ENCODE measurements at places on chromosomes 3 and 15. TPM values are rescaled to one million over a fixed set of nuclear protein-coding genes. Genes with fewer than 3 reads are reported as not detected.

TRH gene
- not detected for total RNA-seq

ARIH2 gene
- total RNA-seq: 183 TPM

RBPMS2 gene
- not detected for total RNA-seq

IL17RD gene
- total RNA-seq: 0.09 TPM

PPP1R14D gene
- total RNA-seq: not detected

ATP13A5 gene
- not detected for total RNA-seq

ISG20 gene
- total RNA-seq: 102 TPM

PRSS50 gene
- 0.09 TPM for total RNA-seq

PLAAT1 gene
- not detected for total RNA-seq

TMEM212 gene
- not detected for total RNA-seq

FGD5 gene
- not detected for total RNA-seq

STRIT1 gene
- total RNA-seq: not detected

HRG gene
- not detected for total RNA-seq

FBXW12 gene
- total RNA-seq: not detected

GUCA1C gene
- total RNA-seq: not detected

BCL2A1 gene
- total RNA-seq: 39.6 TPM

IL12A gene
- not detected for total RNA-seq

SLC6A1 gene
- not detected for total RNA-seq

GAP43 gene
- not detected for total RNA-seq

CCDC33 gene
- total RNA-seq: not detected

TMEM108 gene
- total RNA-seq: not detected

DLEC1 gene
- 0.43 TPM for total RNA-seq

STAB1 gene
- total RNA-seq: 0.12 TPM

GPX1 gene
- total RNA-seq: 112 TPM

ACTC1 gene
- total RNA-seq: not detected

XCR1 gene
- not detected for total RNA-seq

CCDC9B gene
- total RNA-seq: 1.0 TPM

BFSP2 gene
- total RNA-seq: not detected

CD276 gene
- 2.8 TPM for total RNA-seq

SPINK8 gene
- total RNA-seq: not detected

GABRB3 gene
- total RNA-seq: 0.07 TPM

FBN1 gene
- 0.79 TPM for total RNA-seq

ATP13A3 gene
- 97.7 TPM for total RNA-seq

CRYBG3 gene
- total RNA-seq: 3.4 TPM

LDHAL6B gene
- total RNA-seq: not detected

Data from activated T-cell treated with anti-CD3 and anti-CD28 coated beads, Interleukin-2, amount 50 U/mL, for 72 hours (primary cell).